Stimulated activated CD4-positive, alpha-beta T cell treated with anti-CD3 and anti-CD28 coated beads, Interleukin-12 subunit alpha, Interleukin-12 subunit beta, amount 100 ng/mL, for 4 hours (primary cell): ENCODE measurements at places on chromosomes 1 and 21.

GRCh38 chr1:226563666-226564065 lies 15.1 kb downstream of the STUM start:
- DNase-seq: no peak

DNA sequence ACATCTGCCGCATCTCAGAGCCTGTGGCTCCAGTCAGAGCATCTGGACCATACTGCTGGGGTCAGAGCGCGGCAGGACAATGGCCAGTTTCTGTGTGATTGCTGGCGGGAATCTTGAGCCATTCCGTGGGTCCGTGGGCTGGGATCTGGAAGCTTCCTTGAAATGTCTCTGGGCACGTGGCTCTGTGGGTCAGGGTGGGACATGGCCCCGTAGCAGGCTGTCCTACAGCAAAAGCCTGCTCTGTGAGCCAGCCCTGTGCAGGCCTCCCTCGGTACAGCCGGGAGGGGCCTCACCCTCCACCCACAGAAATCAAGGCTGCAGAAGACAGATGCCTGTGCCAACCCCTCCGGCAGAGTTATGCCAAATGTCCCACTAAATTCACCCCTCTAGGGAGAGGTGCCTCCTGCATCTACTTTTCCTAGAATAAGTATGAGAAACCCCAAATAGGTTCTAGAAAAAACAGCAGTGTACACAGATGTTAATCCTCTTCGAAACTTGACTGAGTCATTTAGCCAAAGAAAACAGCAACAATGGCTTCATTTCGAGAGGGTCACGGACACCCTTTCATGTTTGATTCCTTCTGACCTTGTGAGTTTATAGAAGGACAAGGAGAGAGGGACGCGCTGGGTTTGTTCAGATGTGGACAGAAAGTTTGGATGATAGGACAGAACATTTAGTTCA lies 27.8 kb downstream of the COL18A1 start:
- no peak for DNase-seq

DNA sequence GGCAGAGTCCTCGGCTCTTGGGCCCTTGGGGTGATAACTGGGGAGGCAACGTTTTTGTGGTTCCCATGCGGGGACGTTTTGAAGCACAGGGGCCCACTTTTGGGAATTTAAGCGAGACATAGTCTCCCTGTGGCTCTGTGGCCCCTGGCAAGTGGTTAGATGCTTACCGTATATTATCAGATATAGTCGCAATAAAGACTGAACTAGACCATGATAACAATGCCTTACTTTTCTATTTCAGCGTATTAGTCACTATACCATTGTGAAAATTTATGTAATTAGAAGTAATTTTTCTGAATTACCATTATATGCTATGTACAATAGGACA lies 538 bp upstream of the RCAN1 start:
- DNase-seq: no peak

DNA sequence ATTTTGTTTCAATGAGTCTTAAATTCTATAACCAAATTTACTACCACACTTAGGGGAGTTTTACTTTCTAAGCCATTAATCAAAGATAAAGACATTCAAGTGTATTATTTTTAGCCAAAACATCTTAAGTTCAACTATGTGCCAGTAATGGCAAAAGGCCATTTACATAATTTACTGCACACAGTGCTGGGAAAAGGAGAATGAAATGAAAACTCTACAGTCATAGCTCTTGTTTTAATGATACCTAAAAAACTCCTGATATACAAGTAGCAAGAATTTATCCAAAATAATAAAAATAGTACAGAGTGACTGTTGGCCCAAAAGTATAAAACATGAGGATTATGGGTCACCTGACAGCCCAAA lies 42.4 kb upstream of the C1orf198 start:
- DNase-seq: no peak

DNA sequence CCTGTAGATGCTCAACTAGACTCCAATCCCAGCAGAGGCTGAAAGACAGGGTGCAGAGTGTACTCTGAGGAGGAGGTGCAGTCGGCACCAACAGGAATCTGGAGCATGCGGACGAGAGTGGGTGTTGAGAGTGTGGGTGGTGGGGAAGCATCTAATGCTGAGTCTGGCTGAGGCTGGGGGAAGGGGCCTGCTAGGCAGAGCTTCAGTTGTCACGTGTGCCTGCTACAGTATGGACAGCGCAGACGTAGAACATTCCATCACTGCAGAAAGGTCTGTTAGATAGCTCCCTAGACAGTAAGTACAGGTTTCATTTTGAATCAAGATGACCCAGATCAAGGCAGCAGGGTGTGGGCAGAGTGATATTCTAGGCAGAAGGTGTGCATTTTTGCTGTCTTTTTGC lies 23.1 kb downstream of the SNAP47 start:
- DNase-seq: no peak

DNA sequence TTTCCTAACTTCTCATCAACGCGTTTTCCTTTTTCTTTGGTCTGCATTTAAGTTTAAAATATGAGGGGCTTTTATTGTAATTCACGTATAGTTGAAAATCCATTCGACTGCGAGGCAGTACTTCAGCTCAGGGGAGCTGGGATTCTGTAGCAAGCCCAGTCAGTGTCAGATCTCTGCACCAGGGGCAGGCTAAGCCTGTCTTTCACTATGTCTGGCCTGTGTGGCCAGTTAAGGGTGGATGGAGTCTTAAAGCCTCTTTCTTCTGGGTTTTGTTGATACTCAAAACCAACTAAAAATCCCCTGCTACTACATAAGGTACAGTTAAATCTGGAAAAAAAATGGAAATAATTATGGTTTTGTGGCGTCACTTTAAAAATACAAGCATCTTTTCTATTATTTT lies 124.7 kb downstream of the TYW3 start:
- DNase-seq: no peak

GRCh38 chr1:181061891-181062835 lies 26.3 kb upstream of the IER5 start:
- DNase-seq: peak; percentile 12

GRCh38 chr1:6897138-6897537 lies 111.9 kb downstream of the CAMTA1 start:
- no peak for DNase-seq

- DNase-seq: no peak
Measured at GRCh38 chr1:48069662-48070395, 72.6 kb upstream of the TRABD2B start.

DNA sequence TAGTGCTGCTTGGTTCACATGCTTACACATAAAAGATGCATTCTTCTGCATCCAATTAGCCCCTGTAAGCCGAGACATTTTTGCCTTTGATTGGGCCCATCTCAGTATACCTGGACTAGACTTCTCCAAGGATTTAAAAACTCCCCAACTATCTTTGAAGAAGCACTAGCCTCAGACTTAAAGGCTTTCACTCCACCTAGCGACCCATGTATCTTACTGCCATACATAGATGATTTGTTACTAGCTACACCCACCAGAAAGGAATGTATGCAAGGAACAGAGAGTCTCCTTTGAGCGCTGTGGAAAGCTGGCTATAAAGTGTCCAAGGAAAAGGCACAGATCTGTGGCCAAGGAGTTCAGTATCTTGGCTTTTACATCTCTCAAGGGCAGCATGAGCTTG lies 91.7 kb downstream of the LIPI start:
- no peak for DNase-seq

GRCh38 chr1:156427957-156428356 lies 58.9 kb downstream of the RHBG start:
- DNase-seq: no peak

GRCh38 chr1:227729881-227730629 lies 5.0 kb downstream of the JMJD4 start:
- DNase-seq: peak; percentile 42

GRCh38 chr1:228794810-228795209 lies 59.5 kb downstream of the RHOU start:
- peak; percentile 36 for DNase-seq

DNA sequence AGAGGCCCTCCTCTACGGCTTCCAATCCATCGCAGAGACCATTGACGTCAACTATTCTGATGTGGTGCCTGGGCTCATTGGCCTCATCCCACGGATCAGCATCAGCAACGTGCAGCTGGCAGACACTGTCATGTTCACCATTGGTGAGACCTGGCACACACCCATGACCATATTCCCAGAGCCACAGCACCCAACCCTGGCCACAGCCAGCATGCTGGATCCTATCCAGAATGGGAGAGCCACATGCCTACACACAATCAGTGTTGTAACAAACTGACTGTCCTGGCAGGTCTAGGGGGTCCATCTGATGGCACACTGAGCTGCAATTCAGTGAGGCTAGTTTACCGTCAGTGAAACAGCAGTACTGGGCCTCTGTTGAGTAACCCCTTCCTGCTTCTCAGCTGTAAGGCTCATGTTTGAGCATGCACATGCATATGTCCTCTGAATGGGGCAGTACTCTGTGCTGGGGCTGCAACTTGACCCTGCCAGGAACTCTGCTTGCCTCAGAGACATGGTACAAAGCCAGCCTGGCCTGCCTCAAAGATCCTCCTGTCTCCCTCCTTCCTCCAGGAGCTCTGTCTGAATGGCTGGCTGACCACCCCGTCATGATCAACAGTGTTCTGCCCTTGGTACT lies 10.8 kb downstream of the IPO13 start:
- DNase-seq: no peak

- peak; percentile 22 for DNase-seq
Measured at GRCh38 chr1:156419854-156420204, 50.8 kb downstream of the RHBG start.

GRCh38 chr1:44250068-44250781 lies 37.0 kb downstream of the DMAP1 start:
- DNase-seq: no peak

GRCh38 chr1:209342441-209343175 lies 240.9 kb upstream of the CAMK1G start:
- DNase-seq: no peak

DNA sequence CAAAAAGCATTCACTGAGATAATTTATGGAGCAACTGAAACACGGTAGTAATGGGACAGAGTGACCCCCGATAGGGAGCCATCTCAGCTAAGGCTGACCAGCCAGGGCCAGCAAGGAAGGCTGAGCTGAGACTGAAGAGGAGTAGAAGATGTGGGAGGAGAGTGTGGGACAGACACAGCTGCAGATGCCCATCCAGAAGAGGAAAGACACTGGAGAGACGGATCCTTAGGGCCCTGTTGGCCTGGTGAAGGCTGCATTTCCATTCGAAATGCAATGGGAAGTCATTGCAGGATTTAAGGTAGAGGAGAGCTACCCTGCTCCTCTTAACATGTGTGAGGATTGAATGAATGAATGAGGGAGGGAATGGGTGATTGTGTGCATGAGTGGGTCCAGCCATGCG lies 44.0 kb upstream of the LRP8 start:
- no peak for DNase-seq

GRCh38 chr21:29737186-29737585 lies 202.6 kb downstream of the GRIK1 start:
- DNase-seq: no peak

DNA sequence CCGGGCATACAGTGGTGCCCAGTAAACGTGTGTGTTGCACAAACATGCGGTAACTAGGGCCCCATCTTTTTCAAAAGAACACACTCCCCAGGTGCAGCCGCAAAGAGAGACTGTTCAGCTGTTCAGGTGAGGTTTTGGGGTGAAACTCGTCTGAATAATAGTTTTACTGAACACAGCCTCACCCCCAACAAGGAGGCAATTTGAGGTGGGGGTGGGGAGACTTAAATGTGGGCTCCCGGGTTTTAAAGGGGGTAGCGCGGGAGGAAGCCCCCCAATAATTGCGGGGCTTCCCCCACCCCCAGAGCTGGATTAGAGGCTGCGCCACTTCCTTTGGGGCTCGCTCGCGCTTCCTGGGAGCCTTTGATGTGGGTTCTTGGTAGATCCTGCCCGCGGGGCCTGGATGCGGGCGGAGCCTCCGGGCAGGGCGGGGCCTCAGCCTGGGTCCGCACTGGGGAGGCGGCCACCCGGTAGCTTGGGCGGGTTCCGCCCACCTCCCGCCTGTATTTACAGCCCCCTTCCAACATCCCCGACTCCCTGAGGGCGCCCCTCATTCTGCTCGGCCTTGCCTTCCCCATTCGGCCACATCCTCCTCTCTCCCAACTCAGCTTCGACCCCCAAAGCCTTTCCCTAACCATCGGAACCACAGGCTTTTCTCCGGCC lies 6.4 kb upstream of the EPHA2 start:
- peak; percentile 49 for DNase-seq

- DNase-seq: no peak
Measured at GRCh38 chr1:226029568-226030225, 30.6 kb upstream of the SDE2 start.

DNA sequence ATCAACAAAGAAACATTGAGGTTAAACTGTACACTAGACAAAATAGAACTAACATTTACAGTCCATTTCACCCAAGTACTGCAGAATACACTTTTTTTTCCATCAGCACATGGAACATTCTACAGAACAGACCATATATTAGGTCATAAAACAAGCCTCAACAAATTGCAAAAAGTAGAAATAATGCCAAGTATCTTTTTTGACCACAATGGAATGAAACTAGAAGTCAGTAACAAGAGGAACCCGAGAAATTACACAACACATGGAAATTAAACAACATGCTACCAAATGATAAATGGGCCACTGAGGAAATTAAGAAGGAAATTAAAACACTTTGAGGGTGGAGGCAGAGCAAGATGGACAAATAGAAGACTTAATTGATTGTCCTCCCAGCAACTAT lies 8.4 kb upstream of the C1orf185 start:
- DNase-seq: no peak

GRCh38 chr1:24900985-24901781 lies 28.9 kb downstream of the RUNX3 start:
- DNase-seq: no peak

GRCh38 chr1:66533804-66534740 lies at the start of gene SGIP1:
SGIP1 (plus strand) TSS chr1:66534153; CDS start chr1:66534359, 206 bp downstream.
- DNase-seq: no peak

DNA sequence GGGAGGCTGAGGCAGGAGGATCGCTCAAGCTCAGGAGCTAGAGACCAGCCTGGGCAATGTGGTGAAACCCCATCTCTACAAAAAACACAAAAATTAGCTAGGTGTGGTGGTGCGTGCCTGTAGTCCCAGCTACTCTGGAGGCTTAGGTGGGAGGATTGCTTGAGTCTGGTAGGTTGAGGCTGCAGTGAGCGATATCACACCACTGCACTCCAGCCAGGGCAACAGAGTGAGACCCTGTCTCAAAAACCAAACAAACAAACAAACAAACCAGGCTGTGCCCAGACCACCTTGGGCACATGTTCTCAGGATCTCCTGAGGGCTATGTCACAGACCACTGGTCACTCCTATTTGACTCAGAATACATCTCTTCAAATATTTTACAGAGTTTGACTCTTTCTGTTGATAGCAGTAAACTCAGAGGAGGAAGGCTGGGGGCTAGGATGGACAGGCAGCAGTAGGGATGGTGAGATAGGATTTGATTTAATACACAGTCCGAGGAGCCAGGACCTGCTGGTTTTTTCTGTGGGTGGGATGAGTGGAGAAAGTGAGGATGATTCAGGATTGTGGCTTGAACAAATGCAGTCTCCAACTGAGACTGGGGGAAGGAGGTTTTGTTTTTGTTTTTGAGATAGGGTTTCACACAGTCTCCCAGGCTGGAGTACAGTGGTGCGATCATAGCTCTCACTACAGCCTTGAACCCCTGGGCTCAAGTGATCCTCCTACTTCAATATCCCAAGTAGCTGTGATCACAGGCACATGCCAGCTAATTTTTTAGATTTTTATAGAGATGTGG lies 46.5 kb downstream of the OLFML3 start:
- no peak for DNase-seq

GRCh38 chr1:224726441-224727182 lies 110.5 kb downstream of the CNIH3 start:
- DNase-seq: no peak
